ENCODE measurements at places on chromosomes 2 and 18.
A peak's percentile ranks its signal among the peaks of the same experiment; 100 is the strongest.

GRCh38 chr2:41409328-41409727 lies 638.5 kb upstream of the PKDCC start:
- DNase-seq, result no peak

DNA sequence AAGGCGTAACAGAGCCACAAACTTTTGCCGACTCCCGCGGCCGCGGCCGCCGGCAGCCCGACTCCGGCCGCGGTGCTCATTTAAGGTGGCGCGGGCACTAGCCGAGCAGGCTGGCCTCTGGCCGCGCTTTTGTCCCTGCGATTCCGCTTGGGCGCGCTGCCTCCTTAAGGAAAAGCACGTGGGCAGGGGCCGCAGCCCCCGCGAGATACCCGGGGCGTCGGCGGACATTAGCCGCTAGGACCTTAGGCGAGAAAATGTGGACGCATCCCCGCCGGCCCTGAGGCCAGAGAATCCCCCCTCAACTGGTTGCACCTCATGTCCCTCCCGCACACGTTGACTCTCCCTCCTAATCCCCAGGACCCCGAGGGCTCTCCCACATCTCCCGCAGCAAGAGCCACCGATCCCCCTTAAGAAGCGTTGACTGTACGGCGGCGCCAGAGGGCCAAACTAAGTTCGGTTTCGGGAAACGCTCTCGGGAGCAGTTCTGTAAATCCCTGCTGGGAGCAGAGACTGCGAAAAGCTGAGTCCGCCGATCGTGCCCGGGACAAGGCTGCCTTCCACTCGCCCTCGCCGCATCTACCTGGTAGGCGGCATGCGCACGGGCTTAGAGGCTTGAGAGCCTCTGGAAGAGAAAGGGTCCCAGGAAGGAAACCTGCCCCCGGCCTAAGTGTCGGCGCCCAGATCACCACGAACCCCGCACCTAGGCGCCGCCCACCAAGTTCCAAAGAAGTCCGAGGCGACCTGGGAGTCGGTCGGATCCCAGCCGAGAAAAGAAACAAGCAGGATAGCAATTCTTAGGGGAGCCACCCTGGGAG lies 1.8 kb upstream of the SATB2 start:
- DNase-seq, result peak; percentile 95

- no peak for DNase-seq
These were observed 90.5 kb upstream of the FHL2 start for GRCh38 chr2:105489168-105489878.

GRCh38 chr18:73646772-73647171 lies 500.9 kb downstream of the FBXO15 start:
- DNase-seq, result no peak

DNA sequence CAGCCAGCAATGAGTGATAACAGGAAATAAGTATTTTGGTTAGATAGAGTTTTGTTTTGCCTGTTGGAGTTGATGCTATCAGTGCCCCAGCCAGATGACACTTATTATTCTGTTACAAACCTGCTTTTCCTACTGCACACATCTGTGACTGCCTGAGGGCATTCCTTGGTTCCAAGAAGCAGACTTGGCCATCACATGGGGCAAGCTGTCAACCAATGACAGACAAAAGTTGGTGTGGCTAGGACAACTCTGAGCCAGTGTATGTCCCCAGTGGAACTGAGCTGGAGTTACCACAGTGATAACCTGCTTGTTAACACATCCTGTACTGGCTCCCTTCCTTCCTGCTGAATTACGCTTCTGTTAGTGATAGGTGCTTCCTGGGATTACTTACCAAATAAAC lies 54.5 kb downstream of the FAM171B start:
- DNase-seq, result no peak

DNA sequence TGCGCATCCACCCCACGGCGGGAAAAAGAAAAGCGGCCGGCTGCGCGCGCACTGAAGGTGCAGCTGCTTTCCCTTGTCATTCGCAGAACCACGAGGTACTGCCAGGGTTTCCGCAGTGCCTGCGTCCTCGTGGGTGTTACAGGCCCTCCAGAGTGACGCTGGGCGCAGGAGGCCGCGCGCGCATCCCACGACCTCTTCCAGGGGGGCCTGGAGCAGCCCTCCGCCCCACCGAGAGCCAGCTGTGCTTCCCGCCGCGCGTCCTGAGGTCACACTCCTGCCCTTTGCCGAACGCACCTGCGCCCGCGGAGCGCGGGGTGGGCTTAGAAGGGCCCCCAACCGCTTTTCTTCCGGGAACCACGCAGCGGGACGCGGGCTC lies 378 bp upstream of the IAH1 start:
- DNase-seq, result peak; percentile 54

DNA sequence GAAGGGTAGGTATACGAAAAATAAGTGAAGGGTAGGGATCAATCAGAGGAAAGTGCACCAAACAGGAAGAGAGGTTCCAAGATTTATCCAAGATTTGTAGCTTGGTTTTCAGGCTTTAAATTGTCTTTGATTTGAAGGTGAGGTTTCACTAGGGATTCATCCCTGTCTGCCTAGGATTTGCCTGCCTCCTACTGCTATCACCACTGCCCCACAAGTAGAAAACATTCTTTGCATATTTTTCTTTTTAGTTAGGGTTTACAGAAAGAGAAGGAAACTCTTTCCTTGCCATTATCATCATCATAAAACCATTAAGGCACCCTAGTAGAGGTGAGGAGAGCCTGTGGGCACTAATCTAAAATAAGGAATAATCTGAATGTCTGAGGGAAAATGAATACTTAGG lies 45.8 kb upstream of the TANC1 start:
- DNase-seq, result no peak

DNA sequence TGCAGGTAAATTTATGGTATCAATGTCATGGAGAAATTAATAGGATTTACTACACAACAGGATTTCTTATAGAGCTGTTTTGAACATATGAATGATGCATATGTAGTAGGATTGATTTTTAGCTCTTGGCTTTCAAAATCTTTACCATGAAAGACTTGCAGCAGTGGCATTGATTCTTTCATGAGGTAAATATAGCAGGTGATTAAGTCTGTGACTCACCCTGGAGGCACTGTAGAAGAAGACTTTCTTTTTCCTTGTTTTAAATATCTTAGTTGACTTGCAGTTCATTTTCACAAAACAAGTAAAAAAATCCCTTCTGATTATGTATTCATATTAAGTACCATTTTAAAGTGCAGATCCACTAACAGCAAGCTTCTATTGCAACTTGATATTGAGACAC lies 463.0 kb downstream of the FBXO15 start:
- no peak for DNase-seq

DNA sequence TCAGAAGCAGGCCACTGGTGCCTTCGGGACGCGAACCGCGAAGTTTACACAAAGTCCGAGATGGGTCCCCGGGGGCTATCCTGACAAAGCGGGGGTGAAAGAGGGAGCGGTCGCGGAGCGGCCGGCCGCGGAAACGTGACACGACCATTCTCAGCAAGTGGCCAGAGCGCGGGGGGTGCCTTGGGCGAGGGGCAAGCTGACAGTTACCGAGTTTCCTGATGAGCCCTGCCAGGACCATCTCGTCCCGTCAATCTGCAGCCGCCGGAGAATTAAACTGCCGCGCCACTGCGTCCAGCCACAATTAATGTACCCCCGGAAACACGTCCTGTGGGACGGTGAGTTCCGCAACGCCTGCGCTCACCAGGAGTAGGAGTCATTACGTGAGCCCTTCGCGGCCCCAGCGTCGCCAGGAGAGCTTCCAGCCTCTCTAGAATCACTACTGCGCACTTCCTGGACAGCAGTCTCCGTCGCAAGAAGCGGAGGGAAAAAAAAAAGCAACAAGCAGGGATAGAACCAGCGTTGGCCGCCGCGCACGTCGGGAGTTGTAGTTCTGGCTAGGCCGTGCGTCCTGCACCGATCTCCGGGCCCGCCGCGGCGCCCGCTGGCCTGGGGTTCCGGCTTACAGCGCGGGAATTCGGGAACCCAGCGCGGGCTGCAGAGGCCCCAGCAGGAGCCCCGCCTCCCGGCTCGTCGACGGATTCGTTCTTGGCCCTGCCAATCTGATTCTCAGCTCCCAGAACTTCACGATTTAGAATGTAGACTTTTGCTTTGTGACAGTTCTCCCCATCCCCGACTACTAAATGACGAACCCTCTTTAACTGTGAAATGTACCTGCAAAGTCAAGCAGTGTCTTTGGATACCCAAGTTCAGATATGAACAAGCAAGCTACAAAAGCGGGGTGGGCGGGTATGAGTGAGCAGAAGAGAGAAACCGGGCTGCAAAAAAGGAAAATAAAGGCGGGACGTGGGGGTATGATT lies at the start of gene RTTN:
Gene RTTN (minus strand): TSS at position 267 of the 977 bp plus-strand sequence. CDS start 29 bp downstream, at position 238.
- peak; percentile 94 for DNase-seq

- no peak for DNase-seq
These were observed 6.4 kb downstream of the HDAC4 start for GRCh38 chr2:239394346-239394945.

GRCh38 chr2:191125646-191126045 lies 25.1 kb downstream of the STAT4 start:
- DNase-seq, result no peak

- DNase-seq, result no peak
These were observed 158.3 kb downstream of the WDSUB1 start for GRCh38 chr2:159128191-159128590.

Measured in glutamatergic neuron (in vitro differentiated cells).